ENCODE measurements at places on chromosomes 3 and 15.

GRCh38 chr15:65091946-65092770 lies 15.6 kb downstream of the KBTBD13 start:
- no peak for DNase-seq

GRCh38 chr3:72290859-72291638 lies 506.1 kb upstream of the PROK2 start:
- DNase-seq = no peak

DNA sequence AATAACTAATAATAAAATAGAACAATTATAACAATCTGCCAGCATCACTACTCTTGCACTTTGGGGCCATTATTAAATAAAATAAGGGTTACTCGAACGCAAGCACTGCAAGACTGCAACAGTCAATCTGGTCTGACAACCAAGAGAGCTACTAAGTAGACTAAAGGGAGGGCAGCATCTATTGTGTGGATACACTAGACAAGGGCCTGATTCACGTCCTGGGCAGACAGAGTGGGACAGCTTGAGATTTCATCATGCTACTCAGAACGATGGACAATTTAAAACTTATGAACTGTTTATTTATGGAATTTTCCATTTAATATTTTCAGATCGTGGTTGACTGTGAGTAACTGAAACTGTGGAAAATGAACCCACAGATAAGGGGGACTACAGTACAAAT lies 39.5 kb downstream of the TNIK start:
- no peak for DNase-seq

DNA sequence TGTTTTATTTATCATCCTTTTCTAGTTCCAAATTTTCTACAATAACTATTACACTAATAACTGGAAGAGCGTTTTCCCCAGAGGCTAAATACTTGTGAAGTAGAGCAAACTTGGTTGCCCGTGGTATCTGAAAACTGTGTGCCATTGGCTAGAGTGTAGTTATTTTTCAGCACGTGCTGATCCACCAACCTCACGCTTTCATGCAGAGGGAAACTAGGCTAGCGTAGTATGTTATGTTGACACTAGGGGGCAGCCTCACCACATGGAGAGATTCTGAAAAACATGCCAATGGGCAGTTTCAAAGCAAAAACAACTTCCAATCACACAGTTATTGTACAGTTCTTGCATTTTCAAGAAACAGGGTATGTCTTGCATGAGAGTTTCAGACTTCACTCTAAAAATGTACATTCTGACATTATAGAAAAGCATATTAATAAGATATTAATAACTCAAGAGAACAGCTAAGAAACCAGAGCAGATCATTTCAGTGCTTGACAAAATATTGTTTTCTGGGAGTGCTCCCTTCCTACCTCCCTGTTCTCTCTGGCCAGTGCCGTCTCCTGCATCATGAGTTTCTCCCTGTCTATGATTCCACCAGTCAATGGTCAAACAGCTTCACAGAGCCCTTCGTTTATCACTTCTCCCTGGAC lies 39.7 kb downstream of the SPATA12 start:
- peak; percentile 16 for DNase-seq
